ENCODE measurements at places on chromosomes 3 and 15.

DNA sequence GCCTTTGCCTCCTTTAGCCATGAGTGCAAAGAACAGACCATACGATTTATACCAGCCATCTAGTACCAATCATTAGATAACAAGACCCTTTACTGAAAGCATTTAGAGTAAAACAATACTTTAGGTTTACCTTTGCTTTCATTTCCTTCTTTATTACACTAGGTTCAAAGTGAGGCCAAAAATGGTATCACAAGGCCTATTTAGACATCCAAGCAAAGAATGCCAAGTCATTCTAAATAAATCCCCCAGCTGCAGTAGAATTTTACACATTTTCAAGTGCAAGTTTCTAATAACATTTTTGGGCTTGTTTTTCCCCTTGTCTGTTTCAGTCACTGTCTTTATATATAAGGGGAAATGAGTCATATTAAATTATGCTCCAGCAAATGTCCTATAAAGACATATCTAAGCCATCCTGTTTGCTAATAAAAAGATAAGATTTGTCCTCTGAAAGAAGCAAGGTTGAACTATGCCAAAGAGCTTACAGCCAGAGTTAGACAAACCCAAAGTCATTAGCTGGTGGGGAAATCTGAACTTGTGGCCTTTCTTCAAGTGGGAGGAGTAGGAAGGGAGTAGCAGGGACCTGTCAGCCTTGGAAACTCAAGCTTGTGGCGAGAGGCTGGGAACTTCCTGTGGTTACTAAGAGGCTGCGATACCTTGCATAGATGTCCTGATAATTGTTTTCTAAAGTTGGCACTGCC lies 232.7 kb downstream of the MECOM start:
- DNase-seq, result no peak

- no peak for DNase-seq
Observed at GRCh38 chr3:14523792-14524191, 16.4 kb downstream of the GRIP2 start.

- DNase-seq, result peak; percentile 46
Observed at GRCh38 chr3:129278966-129279906, 566 bp downstream of the HMCES start.

- no peak for DNase-seq
Observed at GRCh38 chr3:19025441-19025840, 122.9 kb upstream of the KCNH8 start.

DNA sequence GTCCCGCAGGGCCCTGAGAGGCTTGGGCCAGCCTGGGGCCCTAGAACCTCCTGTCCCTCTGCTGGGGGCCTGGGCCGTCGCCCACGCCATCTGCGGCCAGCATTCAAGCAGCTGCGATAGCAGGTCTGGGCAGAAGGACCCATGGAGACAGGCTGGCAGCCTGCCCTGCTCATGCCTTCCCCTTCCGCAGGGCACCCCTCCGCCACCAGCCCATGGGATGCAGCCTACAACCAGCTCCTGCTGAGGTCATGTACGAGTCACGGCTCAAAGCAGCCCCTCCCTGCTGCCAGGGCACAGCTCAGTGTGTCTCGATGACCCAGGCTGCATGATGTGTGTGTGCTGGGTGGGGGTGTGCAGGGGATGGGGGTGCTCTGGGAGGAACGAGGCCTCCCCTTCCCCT lies 27.8 kb downstream of the DUSP7 start:
- no peak for DNase-seq
